ENCODE measurements at places on chromosomes 5 and 9.

GRCh38 chr9:130731355-130731754 lies 37.8 kb downstream of the EXOSC2 start:
- no peak for DNase-seq

- DNase-seq = no peak
Measured at GRCh38 chr5:81007637-81008027, 47.5 kb downstream of the RASGRF2 start.

DNA sequence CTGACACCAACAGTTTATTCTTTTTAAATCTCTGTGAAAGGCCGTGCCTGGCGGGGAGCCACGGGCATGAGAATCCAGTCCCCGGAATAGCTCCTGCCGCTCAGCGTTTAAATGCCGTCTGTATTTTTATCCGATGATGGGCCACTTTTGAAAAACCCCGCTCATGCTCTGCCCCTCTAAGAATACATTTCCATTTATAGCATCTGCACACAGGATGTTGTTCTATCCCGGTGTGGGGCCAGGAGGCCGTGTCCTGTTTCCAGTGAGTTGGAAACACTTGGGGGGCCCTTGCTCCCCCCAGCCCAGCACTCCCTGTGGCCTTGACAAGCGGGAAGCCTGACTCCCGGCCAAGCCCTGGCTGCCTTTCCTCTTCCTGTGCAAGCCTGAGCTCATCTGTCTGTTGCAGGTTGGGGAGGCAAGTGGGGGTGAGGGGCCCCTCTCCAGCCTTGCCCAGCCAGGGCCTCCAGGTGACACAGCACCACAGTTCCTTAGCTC lies 39.0 kb downstream of the ERGIC1 start:
- DNase-seq = no peak

- no peak for DNase-seq
Measured at GRCh38 chr5:137379555-137380286, 119.4 kb downstream of the SPOCK1 start.

DNA sequence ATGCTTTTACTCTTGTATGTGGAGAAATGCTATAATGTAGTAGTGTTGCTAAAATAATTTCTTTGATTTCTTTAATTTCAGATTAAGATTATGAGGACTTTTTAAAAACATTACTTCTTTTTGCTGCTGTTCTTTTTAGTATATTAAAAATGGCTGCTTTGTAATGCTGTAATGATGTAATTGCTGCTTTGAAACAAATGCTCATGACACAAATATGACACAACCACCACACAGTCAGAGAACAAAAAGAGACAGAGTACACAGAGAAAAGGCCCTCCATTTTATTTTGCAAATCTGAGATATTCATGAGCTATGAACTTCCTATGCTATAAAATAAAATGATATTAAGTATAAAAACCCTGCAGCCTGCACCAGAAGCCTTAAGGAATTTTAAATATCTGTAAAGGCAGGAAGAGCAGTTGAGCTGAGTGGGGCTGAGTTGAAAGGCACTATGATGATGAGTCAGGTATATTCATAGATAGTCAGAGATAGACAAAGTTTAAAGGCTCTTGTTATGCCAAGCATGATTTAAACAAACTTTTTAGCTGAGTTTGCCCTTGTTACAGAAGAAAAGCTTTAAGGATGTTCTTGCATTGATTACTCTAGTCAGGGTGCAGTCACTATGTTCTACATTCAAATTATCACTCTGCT lies 5.1 kb upstream of the POU5F2 start:
- no peak for DNase-seq

GRCh38 chr9:70883963-70884793 lies 237.2 kb downstream of the TRPM3 start:
- no peak for DNase-seq

- no peak for DNase-seq
Measured at GRCh38 chr5:132464156-132464939, 26.2 kb downstream of the IRF1 start.

Measured in stimulated activated CD4-positive, alpha-beta T cell treated with anti-CD3 and anti-CD28 coated beads, Interleukin-12 subunit alpha, Interleukin-12 subunit beta, amount 100 ng/mL, for 24 hours (primary cell).